ENCODE measurements at places on chromosomes 2 and 18.

- no peak for DNase-seq
Observed at GRCh38 chr2:217033186-217033585, 173.3 kb upstream of the TNP1 start.

- DNase-seq = peak; percentile 59
Observed at GRCh38 chr2:224126003-224126402, 86.9 kb upstream of the SERPINE2 start.

GRCh38 chr2:69798909-69799526 is 30.4 kb upstream of the GMCL1 start:
- DNase-seq = peak; percentile 82

GRCh38 chr2:453132-453531 is 165.2 kb upstream of the ALKAL2 start:
- no peak for DNase-seq
